ENCODE measurements at places on chromosomes 7 and 10.

- peak; percentile 1 for DNase-seq
Observed at GRCh38 chr7:133253519-133253875, 619 bp downstream of the EXOC4 start.

- no peak for DNase-seq
Observed at GRCh38 chr10:21166557-21167287, 269.6 kb upstream of the NEBL start.

- DNase-seq: no peak
Observed at GRCh38 chr10:70850097-70850496, 34.3 kb downstream of the SGPL1 start.

GRCh38 chr7:38198366-38198765 is 20.3 kb downstream of the STARD3NL start:
- no peak for DNase-seq

- DNase-seq: no peak
Observed at GRCh38 chr7:137977173-137977572, 24.7 kb downstream of the CREB3L2 start.

GRCh38 chr7:129150199-129150996 is 5.9 kb downstream of the TSPAN33 start:
- no peak for DNase-seq

DNA sequence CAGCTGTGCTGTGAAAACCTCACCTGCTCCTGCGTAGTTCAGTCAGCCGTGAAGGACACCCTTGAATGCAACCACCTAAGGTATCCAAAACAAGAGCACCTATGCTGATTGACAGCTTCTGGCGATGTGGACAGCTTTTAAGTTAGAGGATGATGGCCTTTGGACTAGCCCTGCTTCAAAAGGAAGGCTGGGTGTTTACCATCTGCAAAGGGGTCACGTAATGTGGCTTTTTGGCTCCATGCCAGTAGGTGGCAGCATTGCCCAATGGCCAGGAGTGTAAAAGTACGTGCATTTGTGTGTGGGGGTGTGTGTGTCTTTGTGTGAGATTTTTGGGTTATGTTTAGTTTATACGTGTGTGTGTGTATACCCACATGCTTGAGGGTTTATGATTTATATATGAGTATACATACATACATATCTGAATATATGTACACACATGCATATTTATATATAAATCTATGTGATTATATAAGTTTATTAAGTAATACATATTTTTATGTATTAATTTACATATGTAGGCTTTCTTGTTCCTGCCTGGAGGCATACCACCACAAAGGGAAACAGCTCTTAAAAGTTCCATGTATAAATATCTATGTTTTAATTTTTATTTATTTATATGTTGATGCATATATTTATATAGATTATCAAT is 236.3 kb upstream of the ANKRD30A start:
- peak; percentile 48 for DNase-seq

- no peak for DNase-seq
Observed at GRCh38 chr10:46018453-46019176, 11.8 kb downstream of the NCOA4 start.

- no peak for DNase-seq
Observed at GRCh38 chr7:24245362-24245761, 38.6 kb upstream of the NPY start.

- no peak for DNase-seq
Observed at GRCh38 chr10:89624020-89624419, 21.0 kb downstream of the PANK1 start.

- DNase-seq: no peak
Observed at GRCh38 chr7:26284995-26285632, 6.5 kb upstream of the SNX10 start.

GRCh38 chr10:33643042-33643441 is 308.6 kb upstream of the NRP1 start:
- no peak for DNase-seq

- no peak for DNase-seq
Observed at GRCh38 chr10:103717341-103718246, 137.8 kb downstream of the SH3PXD2A start.

- DNase-seq: no peak
Observed at GRCh38 chr10:87750001-87750671, 67.9 kb downstream of the ATAD1 start.

DNA sequence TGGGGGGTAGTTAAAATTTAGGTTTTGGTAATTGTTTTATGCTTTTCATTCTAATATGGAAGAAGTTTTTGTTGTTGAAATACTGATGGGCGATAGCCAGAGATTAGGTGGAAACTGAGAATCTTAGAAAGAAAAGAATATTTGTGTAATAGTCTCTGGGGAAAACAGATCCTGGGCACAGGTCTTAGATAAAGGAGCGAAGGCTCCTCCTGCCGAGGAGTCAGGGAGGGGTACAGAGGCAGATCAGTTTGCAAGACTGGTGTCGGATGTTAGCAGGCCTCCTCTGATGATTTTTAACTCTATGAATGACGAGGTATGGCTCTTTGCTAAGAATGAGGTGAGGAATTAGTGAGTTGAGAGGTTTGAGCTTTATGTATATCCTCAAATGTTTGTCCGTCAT is 339.7 kb downstream of the HGF start:
- no peak for DNase-seq

DNA sequence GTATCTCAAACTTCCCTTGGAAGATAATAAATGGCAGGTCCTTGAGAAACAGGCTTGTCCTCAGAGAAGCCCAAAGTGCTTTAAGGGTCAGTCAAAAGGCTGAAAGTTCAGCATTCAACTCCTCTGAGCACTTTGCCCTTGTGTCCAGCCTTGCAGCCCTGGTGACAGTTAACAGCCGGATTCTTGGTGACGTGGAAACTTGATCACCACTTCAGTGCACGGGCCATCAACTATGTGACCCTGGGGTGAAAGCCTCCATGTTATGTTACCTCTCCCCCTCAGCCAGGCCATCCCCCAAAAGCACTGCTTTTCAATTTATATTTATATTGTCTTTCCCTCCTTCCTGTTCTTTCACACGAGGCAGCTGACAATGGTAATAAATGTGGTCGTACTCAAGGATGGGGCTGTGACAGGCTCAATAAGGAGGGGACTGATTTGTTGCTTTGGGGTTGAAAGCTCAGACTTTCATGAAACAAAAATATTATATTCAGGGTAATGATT is 164.0 kb upstream of the NRP1 start:
- no peak for DNase-seq

- DNase-seq: no peak
Observed at GRCh38 chr10:48947690-48948469, 8.2 kb upstream of the LRRC18 start.

GRCh38 chr7:19448091-19448490 is 260.7 kb downstream of the POLR1F start:
- no peak for DNase-seq

DNA sequence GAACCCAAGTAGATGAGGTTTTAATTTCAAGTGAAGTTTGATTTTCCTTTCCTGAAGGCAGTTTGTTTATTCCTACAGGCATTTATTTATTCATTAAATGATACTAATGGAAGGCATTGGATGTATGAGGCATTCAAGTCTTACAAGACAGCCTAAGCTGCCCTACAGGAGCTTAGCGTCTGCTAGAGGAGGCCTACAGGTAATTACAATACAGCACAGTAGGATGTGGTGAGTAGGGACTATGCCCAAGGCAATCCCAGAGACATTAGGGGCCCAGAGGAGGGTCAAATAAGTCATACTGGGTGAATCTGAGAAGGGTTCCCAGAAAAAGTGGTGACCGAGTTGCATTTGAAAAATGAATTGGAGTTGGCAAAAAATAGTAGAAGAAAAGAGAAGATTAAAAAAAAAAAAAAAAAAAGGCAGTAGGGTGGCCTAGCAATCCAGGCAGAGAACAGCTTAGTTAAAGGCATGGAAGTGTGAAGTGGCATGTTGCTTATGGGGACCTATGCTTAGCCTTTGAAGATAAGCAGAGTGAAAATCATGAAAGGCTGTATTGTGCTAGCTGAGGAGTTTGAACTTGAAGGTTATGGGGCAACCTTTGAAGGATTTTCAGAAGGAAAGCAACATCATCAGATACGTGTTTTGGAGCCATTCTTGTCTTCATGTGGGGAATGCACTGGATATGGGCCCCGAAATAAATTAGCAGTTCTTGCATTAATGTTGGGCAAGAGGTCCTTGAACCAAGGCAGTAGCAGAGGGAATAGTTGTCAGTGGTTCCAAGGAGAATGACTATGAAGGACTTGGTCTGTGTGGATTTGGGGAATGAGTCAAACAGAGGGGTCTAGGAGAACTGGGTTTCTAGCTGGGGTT is 65.5 kb downstream of the SNX10 start:
- DNase-seq: no peak

GRCh38 chr7:1359681-1360485 is 99.4 kb downstream of the MICALL2 start:
- DNase-seq: no peak

- DNase-seq: no peak
Observed at GRCh38 chr10:114084215-114084614, 40.5 kb downstream of the ADRB1 start.

GRCh38 chr7:125775317-125775716 is 845.7 kb upstream of the POT1 start:
- DNase-seq: no peak

DNA sequence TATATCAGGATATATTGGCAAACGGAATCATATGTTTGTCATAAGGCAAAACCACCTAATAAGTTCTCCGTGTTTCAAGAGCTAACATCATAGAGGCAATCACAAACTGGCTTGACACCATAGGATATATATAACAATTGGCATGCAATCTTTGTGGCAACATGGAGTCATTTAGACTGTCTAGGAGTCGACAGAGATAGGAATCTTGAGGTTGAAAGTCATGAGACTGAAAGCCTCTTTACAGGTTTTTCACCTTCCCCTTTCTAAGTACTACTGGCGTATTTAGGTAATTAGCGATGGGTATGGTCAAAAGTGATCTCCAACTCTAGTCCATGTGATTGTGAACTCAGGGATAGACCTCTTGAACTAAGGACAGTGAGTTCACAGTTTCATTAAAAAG is 63.7 kb downstream of the THSD7A start:
- no peak for DNase-seq

GRCh38 chr10:124171561-124171960 is 78.2 kb upstream of the CHST15 start:
- DNase-seq: no peak

GRCh38 chr7:96596120-96596826 is 113.4 kb downstream of the SEM1 start:
- no peak for DNase-seq

GRCh38 chr7:81256991-81257390 is 338.1 kb upstream of the SEMA3C start:
- no peak for DNase-seq

DNA sequence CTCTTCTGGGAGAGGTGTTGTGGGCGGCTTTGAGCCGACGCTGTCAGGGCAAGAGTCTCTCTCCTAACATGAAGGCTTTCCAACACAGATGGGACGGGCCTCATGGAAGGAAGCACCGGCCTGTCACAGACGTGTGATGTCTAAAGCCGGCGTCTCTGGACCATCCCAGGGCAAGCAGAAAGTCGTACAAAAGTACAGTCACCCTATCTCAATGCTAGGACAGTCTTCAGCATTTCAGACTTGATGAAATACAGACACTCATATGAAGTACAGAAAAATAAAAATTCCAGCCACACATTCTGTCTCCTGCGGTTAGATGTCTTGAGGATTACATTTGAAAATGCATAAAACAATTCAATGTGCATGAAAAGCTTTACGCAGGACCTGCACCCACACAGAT is 30.6 kb downstream of the CYP2W1 start:
- no peak for DNase-seq

- peak; percentile 82 for DNase-seq
Observed at GRCh38 chr10:102055647-102056419, at the start of gene ARMH3. TSS of gene ARMH3 (minus strand) at chr10:102056173. CDS start at chr10:102040114, 16,059 bp downstream.

DNA sequence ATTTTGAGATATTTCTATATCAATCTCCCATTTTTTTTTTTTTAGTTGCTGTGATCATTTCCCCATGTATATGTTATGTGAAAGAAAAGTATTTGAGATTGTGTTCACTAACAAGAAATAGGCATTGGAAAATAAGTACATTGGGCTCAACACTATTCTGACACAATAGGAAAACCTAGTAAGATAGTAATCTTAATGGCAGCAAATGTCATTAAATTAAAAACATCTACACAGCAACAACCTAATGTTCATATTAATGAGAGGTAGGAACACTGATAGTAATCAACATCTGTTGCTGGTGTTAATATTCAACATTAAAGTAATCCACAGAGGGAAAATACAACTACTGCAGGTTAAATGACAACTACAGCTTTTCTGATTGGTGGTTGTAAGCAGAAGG is 1.5 kb upstream of the GTPBP10 start:
- no peak for DNase-seq

GRCh38 chr10:29461042-29461441 is 172.2 kb downstream of the LYZL1 start:
- no peak for DNase-seq

DNA sequence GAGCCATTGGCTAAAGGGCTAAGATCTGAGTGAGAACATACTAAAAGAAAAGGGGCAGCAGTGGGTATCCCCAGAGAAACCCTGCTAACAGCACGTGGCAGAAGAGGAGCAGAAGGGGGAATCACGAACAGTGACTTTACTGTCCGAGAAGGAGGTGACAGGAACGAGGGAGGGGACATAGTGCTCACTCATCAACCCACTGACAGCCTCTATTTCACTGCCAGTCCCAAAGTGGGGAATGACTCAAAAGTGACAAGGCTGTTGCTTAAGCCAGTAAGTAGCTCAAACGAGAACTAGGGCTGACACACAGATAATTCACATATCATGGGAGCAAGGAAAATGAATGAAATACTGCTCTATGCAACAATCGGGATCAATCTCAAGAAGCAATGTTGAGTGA is 92.7 kb downstream of the RSU1 start:
- no peak for DNase-seq

DNA sequence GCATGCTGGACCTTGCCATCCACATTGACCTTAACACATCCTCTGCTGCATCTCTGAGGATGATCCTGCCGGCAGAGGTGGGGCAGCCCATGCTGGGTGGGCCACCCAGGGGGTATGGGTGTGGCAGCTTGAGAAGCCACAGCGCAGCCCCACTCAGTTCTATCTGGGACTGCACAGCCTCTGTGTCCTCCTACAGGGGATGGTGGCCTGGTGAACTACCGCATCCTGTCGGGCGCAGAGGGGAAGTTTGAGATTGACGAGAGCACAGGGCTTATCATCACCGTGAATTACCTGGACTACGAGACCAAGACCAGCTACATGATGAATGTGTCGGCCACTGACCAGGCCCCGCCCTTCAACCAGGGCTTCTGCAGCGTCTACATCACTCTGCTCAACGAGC is 12.2 kb upstream of the C10orf105 start:
- no peak for DNase-seq

GRCh38 chr10:28841625-28842024 is 164.3 kb downstream of the BAMBI start:
- DNase-seq: no peak

- no peak for DNase-seq
Observed at GRCh38 chr10:130498042-130498441, 361.9 kb downstream of the GLRX3 start.

- no peak for DNase-seq
Observed at GRCh38 chr7:94133460-94133859, 129.3 kb upstream of the BET1 start.

GRCh38 chr10:88413412-88413811 is 169.7 kb downstream of the RNLS start:
- DNase-seq: no peak

DNA sequence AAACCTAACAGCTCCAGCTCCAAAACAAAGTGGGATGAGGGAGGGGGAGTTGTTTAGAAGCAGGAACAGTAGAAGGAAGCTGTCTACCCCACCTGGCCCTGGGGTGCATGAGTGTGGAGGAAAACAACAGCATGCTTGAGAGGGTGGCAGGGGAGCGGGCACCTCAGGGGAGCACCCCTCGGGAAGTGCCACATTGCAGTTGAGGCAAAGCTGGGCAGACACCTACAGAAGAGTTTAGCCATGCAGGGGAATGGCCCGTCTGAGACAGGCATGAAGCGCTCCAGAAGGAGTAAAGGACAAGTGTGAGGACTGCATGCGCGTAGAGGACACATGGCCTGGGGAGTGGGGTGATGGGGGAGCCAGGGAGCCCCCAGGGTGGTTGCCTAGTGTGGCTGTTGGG is 18.1 kb downstream of the CHAT start:
- no peak for DNase-seq

All from stimulated activated CD4-positive, alpha-beta T cell treated with anti-CD3 and anti-CD28 coated beads, Interleukin-2, amount 100 ng/mL, for 48 hours (primary cell).